ENCODE measurements at places on chromosomes 3 and 15. TPM values are rescaled to one million over a fixed set of nuclear protein-coding genes. Genes with fewer than 3 reads are reported as not detected.

GRCh38 chr3:190340071-190340470 lies 17.8 kb upstream of the CLDN1 start:
- no peak for DNase-seq

Gene GRAMD1C
- 24.5 TPM for total RNA-seq

- DNase-seq, result no peak
These were observed 69.9 kb upstream of the TP63 start for GRCh38 chr3:189561256-189561655.

DNA sequence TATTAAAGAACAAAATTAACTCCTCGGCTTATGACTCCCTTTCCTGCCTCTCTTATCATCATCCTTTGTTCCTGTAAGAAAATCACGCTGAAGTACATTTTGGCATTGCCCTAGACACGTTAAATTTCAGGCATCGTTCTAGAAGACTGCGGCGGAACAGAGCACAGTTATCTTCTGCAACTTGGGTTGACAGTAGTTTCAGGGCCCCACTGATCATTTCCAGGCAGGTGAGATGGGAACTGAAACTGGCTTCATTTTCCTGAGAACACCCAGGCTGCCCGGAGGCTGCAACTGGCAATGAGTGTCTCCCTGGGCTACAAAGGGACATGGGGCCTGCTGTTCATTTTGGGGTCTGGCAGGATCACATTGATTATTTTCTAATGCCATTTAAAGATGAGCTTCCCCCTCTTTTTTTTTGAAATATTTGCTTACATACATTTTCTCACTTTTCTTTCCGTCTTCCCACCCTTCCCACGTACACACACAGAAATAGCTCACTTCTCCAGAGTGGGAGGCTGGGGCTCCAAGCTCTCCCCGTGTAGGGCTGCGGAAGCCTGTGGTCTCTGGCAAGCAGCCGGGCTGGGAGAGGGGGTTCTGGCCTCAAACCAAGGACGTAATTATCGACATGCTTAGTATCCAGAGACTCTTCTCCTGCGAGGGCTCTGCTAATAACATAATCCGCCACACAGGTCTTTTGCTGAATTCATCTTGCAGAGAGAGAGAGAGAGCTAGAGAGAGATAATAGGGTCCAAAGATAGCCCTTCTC lies 267.4 kb downstream of the ABHD5 start:
- DNase-seq, result no peak

Gene PSTPIP1
- 9.5 TPM for total RNA-seq

- DNase-seq, result no peak
These were observed 170.7 kb downstream of the WDR72 start for GRCh38 chr15:53588773-53589172.

Gene RPUSD2
- 19.3 TPM for total RNA-seq

- DNase-seq, result no peak
These were observed 22.9 kb upstream of the NEDD4 start for GRCh38 chr15:56016281-56016680.
